ENCODE measurements at places on chromosomes 16 and 17.

GRCh38 chr17:1486802-1487695 is 5.4 kb downstream of the MYO1C start:
- DNase-seq = peak; percentile 65

DNA sequence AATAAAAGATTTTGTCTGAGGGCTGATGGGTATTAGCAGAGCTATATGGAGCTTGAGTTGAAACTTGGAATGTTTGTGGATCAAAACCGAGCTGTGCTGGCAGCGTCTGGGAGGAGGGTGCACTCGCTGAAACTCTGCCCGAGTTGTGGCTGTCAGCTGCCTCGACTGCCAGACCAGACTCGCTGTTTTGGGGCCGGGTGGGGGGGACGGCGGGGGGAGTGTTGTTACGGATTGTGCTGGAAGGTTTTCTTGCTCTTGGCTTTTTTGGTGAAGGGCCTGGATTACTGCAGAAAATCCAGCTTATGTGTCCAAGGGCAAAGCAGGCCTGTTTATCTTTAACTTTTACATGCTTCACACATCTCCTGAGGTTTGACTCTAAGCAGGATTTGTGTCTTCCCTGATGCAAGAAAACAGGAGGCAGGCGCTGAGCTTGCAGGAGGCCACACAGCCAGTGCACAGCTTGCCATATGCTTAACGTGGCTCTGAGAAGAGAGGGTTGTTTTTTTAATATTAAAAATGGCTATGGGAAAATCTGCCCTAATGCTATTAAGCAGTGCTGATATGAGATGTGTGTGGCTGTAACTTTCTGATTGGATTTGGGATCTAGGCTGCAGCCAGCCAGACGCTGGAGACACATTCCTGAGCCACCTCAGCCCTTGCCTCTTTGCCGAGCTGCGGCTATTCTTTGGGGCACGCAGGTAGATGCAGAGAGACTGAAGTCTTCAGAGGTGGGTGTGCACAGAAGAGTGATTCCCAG is 20.5 kb upstream of the RPTOR start:
- no peak for DNase-seq

GRCh38 chr17:12386225-12386624 is 279.5 kb upstream of the MYOCD start:
- DNase-seq = no peak

GRCh38 chr17:7490144-7490543 is 6.0 kb downstream of the POLR2A start:
- no peak for DNase-seq

DNA sequence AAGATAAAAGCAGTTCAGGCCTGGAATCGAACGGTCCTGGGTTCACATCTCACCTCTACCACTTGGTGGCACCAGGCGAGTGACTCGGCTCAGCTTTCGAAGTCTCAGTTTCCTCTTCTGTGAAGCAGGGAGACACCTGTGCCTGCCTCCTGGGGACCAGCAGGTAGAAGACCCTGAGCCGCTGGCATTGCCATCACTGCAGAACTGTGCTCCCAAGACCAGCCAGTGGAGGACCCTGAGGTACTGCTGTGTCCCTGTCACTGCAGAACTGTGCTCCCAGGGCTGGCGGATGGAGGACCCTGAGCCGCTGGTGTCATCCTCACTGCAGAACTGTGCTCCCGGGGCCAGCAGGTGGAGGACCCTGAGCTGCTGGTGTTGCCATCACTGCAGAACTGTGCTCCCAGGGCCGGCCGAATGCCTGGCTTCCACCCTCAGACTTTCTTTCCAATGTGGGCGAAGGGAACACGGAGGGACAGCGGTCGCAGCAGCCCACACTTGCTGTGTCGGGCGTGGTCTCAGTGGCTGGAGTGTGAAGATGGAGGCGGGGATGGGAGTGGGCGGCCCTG is 8.7 kb upstream of the SLC7A5 start:
- peak; percentile 39 for DNase-seq
